Memory B cell (primary cell): ENCODE measurements at places on chromosomes 1 and 21.

GRCh38 chr21:30487336-30487735 lies at the start of gene KRTAP19-2:
TSS of gene KRTAP19-2 (minus strand) at chr21:30487436. CDS start at chr21:30487348, 88 bp downstream.
- no peak for DNase-seq

DNA sequence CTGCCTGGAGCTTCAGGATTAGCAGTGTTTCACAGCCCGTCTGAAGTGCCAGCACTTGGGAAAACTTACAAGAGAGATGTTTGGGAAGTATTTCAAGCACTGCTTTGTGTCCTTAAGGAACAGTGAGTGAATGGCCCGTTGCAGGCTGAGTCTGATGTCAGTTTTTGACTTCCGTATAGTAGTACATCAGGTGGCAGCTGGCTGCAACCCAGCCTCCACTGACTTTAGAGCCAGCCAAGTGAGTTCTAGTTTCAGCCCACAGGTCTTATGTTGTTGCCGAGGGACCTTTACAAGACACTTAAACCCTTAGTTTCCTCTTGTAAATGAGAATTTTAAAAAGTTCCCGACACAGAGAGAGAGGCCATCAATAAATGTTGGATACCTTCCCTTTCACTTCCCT lies 35.0 kb downstream of the UCK2 start:
- no peak for DNase-seq

DNA sequence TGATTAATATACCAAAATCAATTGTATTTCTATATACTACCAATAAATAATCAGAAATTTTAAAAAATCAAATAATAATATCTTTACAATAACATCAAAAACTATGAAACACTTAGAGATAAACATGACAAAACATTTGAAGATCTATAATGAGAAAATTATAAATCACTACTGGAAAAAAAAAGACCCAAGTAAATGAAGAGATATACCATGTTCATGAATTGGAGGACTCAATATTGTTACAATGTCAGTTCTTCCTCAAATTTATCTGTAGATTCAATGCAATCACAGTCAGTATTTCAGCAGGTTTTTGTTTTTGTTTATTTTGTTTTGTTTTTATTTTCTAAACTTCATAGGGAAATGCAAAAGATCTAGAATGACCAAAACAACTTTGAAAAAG lies 4.2 kb upstream of the ITPKB start:
- no peak for DNase-seq

- no peak for DNase-seq
These were observed 105.4 kb upstream of the F3 start for GRCh38 chr1:94646786-94647555.

DNA sequence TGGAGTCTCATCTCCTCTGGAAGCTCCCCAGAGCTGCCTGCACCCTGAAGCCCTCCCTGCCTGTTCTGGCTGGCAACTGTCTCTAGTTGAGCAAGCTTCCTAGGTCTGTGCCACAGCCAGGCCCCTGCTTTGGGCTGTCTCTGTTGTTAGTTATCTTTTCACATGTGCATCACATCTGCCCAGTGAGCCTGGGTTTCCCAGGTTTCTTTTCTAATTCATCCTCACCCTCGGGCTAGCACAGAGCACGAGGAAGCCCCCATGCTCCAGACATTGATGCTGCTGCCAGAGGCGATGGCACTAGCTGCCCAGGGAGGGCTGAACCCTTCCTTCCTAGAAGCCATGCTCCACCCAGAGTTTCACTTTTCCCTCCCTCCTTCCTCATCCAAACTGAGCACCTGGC lies 27.2 kb downstream of the RASSF5 start:
- no peak for DNase-seq

DNA sequence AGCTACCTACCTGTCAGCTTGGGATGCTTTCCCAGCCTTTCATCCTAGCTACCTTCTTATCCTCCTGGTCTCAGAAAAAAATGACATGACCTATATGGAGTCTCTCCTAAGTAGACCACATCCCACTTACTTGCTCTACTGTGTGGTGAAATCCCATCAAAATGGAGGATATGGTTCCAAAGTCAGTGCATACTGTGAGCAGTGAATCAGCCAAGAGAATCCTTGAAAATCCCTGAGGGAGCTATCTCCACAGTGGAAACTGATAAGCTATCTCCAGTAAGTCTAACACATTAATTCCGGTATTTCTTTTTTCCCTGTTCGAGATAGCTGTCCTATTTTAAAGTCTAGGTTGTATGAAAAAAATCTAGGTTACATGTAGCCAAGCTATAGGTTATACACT lies 189.7 kb downstream of the FGGY start:
- DNase-seq = no peak

GRCh38 chr1:212355230-212355969 lies 59.3 kb downstream of the PACC1 start:
- DNase-seq = no peak

GRCh38 chr1:117541003-117541402 lies 64.8 kb upstream of the TENT5C start:
- no peak for DNase-seq

DNA sequence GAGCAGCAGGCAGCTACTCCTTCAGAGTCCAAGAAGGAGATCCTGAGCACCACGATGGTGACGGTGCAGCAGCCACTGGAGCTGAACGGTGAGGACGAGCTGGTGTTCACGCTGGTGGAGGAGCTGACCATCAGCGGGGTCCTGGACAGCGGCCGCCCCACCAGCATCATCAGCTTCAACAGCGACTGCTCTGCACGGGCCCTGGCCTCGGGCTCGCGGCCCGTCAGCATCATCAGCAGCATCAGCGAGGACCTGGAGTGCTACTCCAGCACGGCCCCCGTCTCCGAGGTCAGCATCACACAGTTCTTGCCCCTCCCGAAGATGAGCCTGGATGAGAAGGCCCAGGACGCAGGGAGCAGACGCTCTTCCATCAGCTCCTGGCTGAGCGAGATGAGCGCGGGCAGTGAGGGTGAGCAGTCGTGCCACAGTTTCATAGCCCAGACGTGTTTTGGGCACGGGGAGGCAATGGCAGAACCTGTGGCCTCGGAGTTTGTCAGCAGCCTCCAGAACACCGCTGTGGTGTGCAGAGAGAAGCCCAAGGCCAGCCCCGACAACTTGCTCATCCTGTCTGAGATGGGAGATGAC lies 531.8 kb downstream of the KIF26B start:
- DNase-seq = no peak

- DNase-seq = no peak
These were observed 12.0 kb downstream of the MEGF6 start for GRCh38 chr1:3599286-3599811.

DNA sequence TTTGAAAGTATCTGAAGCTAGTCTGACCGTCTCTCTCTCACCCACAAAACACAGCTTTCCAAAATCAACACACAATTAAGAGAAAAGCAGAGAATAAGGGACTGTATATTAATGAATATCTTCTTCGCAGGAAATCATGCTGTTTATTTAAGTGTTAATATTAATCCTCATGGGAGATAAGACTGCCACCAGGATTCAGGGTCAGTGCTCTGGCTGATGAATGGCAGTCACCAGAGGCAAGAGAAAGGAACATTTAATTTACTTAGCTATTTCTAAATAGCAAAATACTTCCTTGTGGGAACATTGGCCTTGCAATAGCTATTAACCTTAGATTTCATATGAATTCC lies 2.2 kb downstream of the SCYL3 start:
- DNase-seq = no peak

GRCh38 chr1:218479436-218480115 lies 134.4 kb downstream of the TGFB2 start:
- no peak for DNase-seq

- no peak for DNase-seq
These were observed 220.5 kb upstream of the B3GALT2 start for GRCh38 chr1:193406901-193407300.

GRCh38 chr1:110237386-110238152 lies 27.5 kb downstream of the KCNC4 start:
- DNase-seq = no peak

DNA sequence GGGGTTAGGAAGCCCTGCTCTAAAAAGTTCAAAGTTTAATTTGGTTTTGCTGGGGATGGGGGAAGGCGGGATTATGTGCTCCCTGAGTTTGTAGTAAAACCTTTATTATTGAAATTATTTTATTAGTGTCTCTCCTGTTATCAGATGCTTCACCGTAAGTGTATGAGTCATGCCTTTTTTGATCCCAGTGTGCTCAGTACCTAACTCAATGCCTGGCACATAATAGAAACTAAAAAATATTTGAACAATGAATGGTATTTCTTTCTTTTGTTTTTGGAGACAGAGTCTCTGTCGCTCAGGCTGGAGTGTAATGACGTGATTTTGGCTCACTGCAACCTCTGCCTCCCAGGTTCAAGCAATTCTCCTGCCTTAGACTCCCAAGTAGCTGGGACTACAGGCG lies 6.4 kb downstream of the SNRPE start:
- DNase-seq = no peak

GRCh38 chr1:223763881-223764280 lies 51.5 kb downstream of the CAPN2 start:
- no peak for DNase-seq

GRCh38 chr1:41868241-41868998 lies 50.3 kb downstream of the HIVEP3 start:
- DNase-seq = peak; percentile 45

DNA sequence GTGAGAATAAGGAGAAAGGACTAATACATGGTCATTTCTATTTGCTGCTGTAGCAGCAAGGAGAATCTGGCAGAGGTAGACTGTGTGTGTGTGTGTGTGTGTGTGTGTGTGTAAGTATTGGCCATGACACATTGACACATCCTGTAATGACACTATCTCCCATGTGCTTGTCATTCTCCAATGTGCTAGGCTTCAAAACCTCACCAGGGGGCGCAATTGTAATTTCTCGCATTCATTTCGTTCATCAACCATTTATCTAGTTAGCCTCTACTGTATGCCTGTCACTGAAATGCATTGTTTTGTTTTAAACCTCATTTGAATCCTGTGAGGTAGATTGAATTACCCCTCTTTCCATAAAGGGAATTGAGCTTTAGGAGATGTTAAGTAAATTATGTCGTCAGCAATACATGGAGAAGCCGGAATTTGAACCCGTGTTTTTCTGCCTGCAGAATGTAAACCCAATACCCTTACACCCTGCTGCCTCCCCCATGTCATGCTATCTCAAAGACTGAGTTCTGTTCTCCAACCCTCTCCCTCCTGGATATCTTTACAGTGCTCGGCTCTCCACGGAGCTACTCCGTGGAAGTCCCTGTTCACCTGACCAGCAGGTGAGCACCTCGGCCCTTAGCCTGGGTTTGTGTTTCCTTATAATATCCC lies 100.8 kb downstream of the UCK2 start:
- DNase-seq = peak; percentile 32

- no peak for DNase-seq
These were observed 15.8 kb upstream of the SH2D2A start for GRCh38 chr1:156832434-156832833.

GRCh38 chr1:167634435-167634834 lies 4.4 kb downstream of the RCSD1 start:
- no peak for DNase-seq

- DNase-seq = no peak
These were observed 60.3 kb downstream of the PUM1 start for GRCh38 chr1:31005198-31005597.

- DNase-seq = no peak
These were observed 50.0 kb upstream of the WNT2B start for GRCh38 chr1:112458756-112459155.

DNA sequence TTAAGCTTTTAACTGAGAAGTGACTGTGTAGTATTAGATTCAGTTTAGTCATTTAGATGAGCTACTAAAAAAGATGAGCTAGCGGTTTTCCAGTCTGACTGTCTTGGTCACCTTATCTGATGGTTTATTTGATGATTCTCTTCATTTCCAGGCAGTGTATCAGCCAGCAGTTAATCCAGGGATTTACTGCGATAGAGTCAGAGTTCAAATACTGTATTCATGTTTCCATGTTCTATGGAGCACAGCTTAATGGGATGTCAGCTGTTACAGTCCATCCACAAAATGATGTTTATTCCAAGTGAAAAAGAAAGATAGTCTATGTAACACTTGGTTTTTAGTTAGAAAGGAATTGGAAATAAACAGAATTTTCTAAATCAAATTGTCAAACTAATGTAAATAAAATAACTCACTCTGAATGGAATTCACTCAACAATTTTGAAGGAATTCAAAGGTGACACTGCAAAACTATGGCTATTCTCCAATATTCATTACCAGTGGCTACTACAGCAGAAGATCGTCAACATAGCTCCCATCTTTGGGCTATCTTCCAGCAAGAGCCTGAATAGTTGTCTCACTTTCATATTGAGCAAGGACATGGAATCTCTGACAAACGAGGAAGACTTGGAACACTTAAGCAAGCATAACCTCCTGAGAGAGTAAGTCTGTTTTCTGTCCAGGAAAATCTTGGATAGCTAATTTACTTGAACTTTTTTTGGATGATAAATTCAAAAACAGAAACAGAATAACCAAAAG lies 54.6 kb upstream of the DPT start:
- no peak for DNase-seq

DNA sequence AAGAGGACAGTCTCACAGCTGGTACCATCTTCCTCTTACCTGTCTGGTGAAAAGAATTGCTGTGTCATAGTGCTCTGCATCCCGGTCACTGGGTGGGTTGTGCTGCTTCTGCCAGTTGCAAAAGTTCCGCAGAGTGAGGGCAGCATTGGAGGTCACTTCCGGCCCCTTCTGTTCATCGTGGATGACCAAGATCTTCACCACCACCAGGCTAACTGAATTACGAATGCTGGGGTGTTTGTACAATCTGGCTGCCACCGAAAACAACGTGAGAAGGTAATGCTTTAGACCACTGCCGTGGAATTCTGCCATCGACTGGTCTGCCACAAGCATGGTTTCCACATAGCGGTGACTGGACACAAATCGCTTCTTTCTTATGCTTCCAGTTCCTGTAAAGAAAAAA lies 2.9 kb downstream of the ADAMTS1 start:
- no peak for DNase-seq

DNA sequence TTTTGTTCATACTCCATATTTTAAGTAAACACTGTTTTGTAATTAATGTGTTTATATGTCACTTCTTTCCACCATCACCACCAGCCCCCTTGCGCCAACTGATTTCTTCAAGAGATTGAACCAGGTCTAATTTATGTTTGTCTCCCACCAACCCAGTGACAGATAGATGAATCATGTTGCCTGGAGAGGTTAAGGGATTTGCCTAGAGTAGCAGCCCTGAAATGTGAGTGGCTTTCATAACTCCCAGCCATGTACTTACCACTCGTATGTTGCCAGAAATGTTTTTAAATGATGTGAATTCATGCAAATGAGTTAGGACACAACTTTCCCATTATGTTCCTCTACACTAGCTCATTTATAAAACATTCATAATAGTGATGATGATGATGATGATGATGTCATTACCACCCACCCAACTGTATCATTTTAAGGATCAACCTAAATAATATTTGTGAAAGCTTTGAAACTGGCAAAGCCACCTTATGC lies 86.9 kb downstream of the LRRC8D start:
- DNase-seq = no peak

DNA sequence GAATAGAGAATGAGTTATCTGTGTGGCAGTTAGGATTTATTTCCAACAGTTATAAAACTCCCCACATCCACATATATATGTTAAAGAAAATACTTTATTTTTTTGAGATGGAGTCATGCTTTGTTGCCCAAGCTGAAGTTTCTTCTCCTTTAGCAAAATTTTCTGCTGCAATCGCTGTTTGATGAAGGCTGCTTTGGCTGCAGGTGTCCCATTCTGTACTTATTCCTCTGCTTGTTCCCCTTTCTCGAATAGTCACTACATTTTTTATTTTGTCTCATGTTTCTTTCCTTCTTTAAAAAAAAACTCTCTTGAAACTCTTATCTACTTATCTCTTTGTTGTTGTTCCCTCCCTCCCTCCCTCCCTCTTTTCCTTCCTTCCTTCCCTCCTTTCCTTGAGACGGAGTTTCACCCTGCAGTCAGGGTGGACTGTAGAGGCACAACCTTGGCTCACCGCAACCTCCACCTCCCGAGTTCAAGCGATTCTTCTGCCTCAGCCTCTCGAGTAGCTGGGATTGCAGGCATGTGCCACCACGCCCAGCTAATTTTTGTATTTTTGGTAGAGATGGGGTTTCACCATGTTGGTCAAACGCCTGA lies 10.6 kb downstream of the OR2W3 start:
- DNase-seq = no peak
